ENCODE measurements at places on chromosomes 4 and X.

GRCh38 chr4:142265536-142265935 lies 580.6 kb downstream of the INPP4B start:
- DNase-seq, result peak; percentile 12

GRCh38 chrX:109533005-109533404 lies 3.6 kb upstream of the NXT2 start:
- DNase-seq, result no peak

- DNase-seq, result no peak
These were observed 113.9 kb downstream of the GPR143 start for GRCh38 chrX:9651737-9652136.

GRCh38 chr4:52099860-52100461 lies 48.9 kb downstream of the SPATA18 start:
- DNase-seq, result no peak

DNA sequence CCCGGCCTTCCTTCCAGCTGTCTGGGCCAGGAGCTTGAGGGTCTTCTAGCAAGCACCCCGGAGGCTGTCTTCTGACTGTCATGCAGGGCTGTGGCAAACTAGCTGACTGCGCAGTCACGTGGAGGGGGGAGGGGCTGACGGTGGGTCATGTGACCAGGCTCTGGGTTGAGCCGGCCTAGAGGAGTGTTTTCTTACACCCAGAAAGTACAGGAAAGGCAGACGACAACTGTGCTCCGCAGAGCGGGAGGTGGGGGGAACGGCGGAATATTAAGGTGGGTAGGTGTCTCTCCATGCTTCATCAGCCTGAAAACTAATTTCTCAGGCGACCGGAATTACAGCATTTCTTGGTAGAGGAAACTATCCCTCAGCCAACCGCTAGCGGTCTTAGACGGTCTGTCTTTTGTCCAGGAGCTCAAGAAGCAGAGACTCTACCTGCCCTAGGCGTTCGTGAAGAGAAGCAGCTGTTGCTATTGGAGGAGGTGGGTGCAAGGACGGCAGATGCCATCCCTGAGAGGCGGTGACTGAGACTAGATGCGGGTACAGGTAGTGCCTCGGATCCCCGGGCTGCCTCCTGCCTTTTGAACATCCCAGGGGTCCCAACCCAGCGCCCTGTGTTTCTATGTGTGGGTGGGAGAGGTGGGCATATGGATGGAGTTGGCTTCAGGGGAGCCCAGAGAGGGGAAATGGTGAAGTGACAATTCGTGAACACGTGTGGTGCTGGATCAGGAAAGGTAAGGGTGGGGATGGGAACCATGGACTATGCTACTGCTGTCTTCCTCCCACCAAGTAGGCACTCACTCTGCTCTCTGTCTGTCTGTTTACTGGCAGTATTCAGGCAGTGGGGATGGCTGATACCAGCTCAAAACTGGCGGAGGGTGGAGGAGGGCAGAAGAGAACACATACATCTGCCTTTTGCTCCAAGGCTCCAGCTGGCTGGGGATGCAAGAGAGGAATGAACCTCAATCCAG lies 8.8 kb downstream of the GPRASP1 start:
- DNase-seq, result peak; percentile 87

GRCh38 chr4:17511509-17511949 lies 361 bp downstream of the QDPR start:
- peak; percentile 72 for DNase-seq

GRCh38 chr4:38178392-38178995 lies 218.3 kb downstream of the PTTG2 start:
- no peak for DNase-seq

DNA sequence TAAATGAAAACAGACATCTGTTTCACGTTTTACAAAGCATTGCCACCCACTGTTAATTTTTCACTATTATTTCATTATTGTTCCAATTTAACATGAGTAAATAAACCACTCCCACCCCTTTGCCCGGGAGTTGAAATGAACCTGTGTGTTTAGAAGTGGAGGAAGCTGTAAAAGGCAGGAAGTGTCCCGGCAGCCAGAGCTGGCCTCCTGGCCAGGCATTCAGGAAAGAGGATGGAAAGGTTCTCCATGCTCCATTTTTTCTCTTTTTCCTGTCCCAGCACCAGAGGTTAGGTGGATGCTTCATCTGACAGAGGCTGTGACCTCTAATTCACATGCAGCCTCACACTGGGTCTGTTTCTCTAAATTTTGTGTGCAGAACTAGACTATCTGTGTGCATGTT lies 55.5 kb upstream of the LNX1 start:
- DNase-seq, result no peak

DNA sequence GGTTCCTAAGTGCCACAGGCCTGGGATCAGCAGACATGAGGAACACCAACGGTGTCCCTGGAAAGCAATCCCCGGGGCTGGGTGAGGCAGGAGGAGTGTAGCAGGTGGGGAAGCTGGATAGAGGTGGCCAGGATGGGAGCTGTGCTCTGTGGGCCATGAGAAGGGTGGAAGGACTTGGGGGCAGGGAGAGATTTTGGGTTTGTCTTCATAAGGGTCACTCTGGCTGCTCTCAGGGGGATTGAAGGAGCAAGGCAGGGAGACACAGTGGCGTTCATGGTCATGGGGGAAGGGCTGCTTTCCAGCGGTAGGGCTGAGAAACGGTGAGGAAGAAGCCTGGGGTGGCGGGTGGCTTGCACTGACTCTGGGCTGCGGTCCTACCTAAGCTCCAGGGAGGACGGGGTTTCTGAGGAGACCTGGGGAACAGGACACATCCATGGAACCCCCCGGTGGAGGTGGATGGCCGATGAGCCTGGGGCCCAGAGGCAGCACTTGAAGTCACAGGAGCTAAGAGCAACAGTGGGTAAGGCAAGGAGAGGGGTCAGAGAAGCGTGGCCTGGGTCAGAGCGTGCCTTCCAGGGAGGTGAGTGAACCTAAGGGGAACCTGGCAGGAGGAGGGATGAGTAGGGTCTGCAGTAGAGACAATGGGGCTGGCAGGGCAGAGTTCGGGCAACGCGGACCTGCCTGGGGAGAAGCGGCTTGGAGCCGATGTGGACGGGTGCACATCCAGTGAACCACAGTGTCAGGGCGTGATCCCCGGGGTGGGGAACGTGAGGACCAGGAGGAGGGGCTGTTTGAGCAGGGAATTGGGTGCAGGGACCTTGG lies 12.4 kb upstream of the CTBP1 start:
- DNase-seq, result no peak

DNA sequence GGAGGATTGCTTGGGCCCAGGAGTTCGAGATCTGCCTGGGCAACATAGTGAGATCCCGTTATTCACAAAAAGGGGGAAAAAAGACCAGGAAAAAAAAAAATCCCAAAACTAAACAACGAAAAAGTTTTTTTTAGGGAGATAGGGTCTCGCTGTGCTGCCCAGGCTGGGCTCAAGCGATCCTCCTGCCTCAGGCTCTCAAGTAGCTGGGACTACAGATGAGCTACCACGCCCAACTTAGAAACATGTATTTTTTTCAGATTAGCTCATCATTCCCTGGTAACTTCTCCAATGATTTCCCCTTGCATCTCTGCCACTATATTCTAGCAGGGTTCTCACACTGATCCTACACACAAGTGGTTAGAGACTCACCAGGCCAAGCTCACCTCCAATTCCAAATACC lies 24.4 kb upstream of the IRAK1 start:
- DNase-seq, result no peak

GRCh38 chr4:183825346-183825745 lies 79.8 kb upstream of the STOX2 start:
- no peak for DNase-seq

GRCh38 chr4:129901205-129901604 lies 805.3 kb downstream of the C4orf33 start:
- DNase-seq, result no peak

- peak; percentile 28 for DNase-seq
These were observed 73.1 kb downstream of the PACRGL start for GRCh38 chr4:20773144-20773997.

DNA sequence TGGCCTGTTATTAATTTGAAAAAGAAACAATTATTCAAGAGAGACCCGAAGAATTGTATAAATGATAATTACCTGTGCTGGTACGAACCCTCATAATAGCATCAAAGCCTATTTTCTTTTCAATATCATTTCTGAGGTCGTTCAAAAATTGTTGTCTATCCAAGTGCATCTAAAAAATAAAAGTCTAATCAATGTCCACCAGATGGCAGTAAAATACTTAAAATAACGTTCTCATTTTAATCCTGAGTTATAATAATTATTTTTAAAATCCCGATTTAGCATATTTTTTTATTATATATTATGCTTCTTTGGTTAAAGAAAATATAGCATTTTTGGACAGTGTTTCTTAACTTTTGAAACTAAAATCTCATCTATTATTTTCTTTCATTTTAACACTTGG lies 55.7 kb downstream of the METTL14 start:
- no peak for DNase-seq

GRCh38 chrX:16082470-16083085 lies 40.8 kb upstream of the GRPR start:
- no peak for DNase-seq

GRCh38 chr4:111813555-111814140 lies 331.6 kb upstream of the FAM241A start:
- no peak for DNase-seq

- DNase-seq, result no peak
These were observed 62.4 kb downstream of the APOO start for GRCh38 chrX:23845351-23845817.

GRCh38 chr4:18227880-18228279 lies 206.3 kb upstream of the LCORL start:
- no peak for DNase-seq

DNA sequence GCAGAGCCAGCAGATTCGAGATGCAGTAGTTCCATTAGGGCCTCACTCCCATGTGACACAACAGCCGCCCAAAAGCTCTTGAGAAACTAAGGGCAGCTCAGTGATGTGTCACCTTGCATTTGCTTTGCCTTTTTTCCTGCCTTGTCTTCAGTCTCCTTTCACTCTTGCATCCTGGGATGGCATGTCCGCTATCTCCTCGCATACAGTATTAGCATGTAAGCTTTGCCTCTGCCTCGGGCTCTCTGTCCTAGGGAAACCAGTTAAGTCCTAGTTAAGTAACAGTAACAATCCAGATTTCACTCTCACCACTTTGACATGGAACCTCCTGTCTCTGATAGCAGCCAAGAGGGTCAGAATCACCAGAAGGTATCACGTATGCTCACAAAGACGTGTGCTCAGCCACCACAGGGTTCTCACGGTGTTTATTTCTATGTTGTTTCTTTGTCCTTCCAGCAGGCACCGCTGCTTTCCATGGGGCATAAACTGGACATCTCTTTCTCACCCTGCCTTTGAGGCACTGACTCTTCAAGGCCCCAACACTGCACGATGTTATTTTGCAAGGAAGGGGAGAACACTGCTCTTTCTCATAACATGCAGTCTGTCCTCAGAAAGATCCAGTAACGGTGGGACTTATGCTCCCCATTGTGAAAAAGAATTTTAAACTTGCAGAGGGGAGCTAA lies 26.7 kb upstream of the SORBS2 start:
- DNase-seq, result no peak

DNA sequence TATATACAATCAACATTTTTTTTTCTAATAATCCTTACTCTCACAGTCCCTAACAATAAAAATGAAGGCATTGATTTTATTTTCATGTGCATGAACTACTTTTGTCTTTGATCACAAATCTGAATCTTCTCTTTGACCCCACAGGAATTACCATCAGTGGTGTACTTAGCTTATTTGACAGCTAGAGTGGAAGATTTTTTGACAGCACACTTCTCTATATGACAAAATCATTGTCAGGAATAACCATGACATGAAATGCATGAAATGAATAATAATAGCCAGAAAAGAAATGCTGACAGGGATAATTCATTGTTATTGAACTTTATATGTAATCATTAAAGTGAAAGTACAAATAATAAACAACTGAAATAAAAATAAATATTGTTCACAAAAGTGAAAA lies 604.2 kb downstream of the EPHA5 start:
- no peak for DNase-seq

- no peak for DNase-seq
These were observed 23.8 kb downstream of the ENPP6 start for GRCh38 chr4:184193556-184194525.

DNA sequence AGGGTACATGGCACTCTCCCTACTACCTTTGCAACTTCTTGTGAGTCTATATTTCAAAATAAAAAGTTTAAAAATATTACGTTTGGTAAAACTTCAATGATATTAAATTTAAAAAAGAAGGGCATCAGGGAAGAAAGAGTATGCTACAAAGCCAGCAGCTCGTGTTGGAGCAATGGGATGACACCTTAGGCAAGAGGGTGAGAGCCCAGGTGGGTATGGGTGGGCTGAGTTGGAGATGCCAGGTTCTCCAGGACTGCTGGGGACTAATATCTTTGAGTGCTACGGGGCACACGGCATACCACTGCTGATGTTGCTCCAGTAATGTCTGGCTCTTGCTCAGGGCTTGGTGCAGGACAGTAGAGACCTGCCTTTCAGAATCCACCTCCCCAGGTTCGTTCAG lies 132.4 kb downstream of the EVC2 start:
- no peak for DNase-seq

DNA sequence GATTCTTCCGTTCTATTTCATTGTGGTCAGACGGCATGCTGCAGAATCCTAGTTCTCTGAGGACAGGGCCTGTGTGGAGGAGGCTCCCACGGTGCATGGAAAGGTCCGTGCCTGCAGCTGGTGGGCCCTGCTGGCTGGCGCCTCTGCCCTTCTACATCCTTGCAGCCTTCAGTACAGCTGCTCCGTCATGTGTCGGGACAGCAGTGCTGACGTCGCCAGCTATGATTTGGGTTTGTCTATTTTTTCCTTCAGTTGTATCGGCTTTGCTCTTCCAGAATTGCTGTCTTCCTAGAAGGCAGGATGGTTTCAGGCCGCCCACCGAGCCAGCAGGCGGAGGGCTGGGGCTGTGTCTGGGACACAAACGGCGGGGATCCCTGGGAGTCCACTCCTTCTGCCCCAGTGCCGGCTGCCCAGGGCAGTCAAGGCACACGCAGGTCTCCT lies 32.1 kb upstream of the CPLX1 start:
- no peak for DNase-seq

GRCh38 chr4:104975617-104976016 lies 171.1 kb upstream of the TET2 start:
- DNase-seq, result no peak

GRCh38 chr4:108556588-108557200 lies 63.7 kb upstream of the RPL34 start:
- no peak for DNase-seq

GRCh38 chrX:136268051-136269048 lies 17.1 kb upstream of the MAP7D3 start:
- peak; percentile 51 for DNase-seq

DNA sequence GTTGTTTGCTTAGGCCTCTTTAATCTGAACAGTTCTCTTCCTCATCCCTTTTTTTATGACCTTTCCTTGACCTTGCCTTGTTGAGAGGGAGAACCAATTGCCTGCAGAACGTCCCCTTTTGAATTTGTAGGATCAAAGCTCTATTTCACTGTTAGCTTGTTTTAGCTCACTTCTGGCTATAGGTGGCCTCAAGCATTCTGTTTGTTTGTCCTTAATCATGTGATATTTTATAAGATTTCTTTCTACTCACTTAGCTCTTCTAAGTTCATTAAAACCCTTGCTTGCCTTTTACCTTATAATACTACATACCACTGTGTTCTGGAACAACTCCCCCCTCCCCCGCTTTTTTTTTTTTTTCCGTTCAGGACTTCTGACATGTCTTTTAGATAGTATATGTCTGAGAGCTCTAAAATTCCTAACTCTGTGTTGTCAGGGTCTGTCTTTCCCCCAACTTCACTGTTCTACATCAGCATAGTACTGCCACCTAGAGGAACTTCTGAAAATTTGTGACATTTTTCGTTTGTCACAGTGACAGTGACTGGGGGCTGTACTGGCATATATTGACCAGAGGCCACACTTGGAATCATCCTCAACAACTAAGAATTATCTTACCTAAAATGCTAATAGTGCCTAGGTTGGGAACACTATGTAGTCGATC lies 128.5 kb downstream of the LARP7 start:
- DNase-seq, result no peak
